ENCODE measurements at places on chromosomes 3 and 15. TPM values are rescaled to one million over a fixed set of nuclear protein-coding genes. Genes with fewer than 3 reads are reported as not detected.

FGF7 gene
- 0.69 TPM for total RNA-seq

MKRN2OS gene
- total RNA-seq = 0.92 TPM

SNTN gene
- total RNA-seq = 2.3 TPM

IQCH gene
- 7.8 TPM for total RNA-seq

CCR4 gene
- not detected for total RNA-seq

MPI gene
- total RNA-seq = 38.1 TPM
